Left kidney (tissue), 8 donors: ENCODE measurements at places on chromosomes 2 and 18. TPM values are rescaled to one million over a fixed set of nuclear protein-coding genes. Genes with fewer than 3 reads are reported as not detected.

DNA sequence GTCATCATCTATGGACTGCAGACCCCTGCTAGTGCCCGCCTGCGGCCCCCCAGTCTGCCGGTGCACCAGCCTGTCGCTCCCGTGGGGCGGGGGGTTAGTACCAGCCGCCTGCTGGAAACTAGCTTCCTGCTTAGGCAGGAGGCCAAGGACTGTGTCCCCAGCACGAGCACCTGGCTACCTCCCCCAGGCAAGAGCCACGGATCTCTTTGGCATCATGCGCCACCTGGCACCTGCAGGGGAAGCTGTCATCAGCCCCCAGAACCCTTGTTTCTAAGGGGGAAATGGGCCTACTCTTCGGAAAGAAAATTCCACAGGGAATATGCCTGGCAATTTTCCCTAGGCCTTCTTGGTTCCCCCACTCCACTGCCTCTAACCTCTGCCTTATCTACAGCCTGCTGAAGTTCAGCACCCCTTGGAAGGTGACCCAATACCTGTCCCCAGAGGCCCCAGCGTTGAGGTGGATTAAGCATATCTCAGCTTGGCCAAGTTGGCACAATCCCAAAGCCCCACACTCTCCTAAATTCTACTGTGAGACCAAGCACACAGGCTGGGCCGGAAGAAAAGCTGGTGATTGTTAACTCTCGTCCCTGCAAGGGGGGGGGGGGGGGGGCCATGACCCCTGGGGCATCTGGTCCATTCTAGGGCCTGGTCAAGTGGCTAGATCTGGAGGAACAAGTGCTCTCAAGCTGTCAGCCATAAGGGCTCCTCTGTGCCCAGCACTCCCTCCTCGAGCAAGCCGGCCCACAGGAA is 62.0 kb upstream of the POMC start:
- no peak for DNase-seq

- DNase-seq, result no peak
These were observed 113.0 kb downstream of the RND3 start for GRCh38 chr2:150374492-150374891.

The HRH4 gene
- polyA plus RNA-seq, result 0.17 TPM

GRCh38 chr18:76306685-76307292 is 188.3 kb downstream of the ZNF516 start:
- DNase-seq, result no peak

DNA sequence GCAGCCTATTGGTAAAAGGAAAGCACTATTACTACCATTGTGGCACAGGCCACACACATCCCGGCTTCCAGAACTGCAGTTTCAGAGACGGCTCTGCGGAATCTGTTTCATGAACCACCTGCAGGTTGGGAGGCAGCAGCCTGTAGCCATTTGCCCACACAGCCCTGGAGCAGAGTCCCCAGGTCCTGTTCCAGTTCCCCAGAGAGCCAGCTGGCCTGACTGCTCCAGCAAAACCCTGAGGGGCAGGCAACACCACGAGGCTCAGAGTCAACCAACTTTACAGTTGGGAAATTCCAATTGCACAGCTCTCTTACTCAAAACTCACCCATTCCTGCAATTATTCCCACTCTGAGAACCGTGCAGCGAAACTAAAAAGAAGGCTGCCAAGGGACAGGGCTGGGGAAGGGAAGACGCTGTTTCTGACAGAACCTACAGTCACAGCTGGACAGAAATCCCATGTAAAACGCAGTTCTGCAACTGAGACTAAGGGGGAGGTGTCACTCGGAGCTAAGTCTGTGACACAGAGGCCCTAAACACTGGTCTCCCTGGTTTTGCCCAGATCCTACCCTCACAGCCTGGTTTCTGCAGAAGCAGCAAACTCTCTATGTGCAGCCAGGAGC is 219.4 kb downstream of the TMEM163 start:
- DNase-seq, result no peak

The ACVR2A gene
- polyA plus RNA-seq, result 33.0 TPM

DNA sequence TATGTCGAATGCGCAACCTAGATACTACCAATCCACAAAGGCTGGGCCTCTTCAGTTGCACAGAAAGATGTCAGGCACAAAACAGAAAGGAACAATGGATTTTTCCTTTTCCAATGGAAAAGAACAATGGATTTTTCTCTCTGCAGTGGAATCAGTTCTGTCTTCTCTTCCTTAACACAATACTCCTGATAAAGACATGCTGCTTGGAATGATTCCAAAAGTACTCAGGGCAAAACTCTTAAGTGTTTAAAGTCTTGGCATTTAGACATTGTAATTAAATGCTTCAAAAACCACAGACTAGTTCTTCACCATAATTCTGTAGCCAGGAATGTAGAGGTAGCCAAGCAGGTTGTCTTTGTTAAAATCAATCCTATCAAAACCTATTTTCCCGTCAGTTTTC is 46.7 kb upstream of the FLACC1 start:
- DNase-seq, result no peak

GRCh38 chr2:219261024-219261855 is 7.5 kb upstream of the TUBA4A start:
- no peak for DNase-seq

DNA sequence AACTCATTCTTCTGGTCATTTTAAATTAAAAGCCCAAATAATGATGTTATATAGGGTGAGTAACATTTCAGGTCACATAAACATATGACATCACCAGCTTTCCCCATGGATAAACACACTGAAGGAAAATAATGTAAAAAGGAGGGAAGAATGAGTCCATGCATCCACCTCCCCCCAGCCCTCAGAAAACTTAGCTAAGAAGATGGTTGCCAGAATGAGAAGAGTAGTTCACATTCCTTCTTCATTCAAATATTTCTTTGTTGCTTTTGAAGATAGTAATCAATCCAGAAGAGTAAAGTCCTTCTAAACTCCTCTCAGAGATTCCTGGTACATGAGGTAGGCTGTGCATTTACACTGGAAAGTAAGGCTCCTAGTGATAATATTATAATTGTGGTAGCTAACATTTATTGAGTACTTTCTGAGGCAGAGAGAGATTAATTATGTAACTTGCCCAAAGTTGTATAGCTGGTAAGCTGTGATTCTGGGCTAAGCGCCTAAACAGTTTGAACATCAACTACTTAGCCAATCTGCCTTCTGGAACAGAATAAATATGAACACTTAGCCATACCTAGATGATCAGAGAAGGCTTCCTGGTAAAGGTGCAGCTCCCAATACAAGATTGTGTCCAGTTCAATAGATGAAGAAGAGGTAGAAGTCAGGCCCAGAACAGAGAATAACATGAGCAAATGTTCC is 256.7 kb upstream of the FN1 start:
- DNase-seq, result peak; percentile 26

The IL1R2 gene
- polyA plus RNA-seq, result 0.47 TPM

- no peak for DNase-seq
These were observed 1.4 kb upstream of the BCL2 start for GRCh38 chr18:63320975-63321265.

The FAM124B gene
- 2.6 TPM for polyA plus RNA-seq

GRCh38 chr2:134220344-134220974 is 33.4 kb upstream of the MGAT5 start:
- DNase-seq, result no peak

- DNase-seq, result no peak
These were observed 81.5 kb upstream of the LDLRAD4 start for GRCh38 chr18:13136904-13137669.

The CPLX4 gene
- 0.13 TPM for polyA plus RNA-seq

DNA sequence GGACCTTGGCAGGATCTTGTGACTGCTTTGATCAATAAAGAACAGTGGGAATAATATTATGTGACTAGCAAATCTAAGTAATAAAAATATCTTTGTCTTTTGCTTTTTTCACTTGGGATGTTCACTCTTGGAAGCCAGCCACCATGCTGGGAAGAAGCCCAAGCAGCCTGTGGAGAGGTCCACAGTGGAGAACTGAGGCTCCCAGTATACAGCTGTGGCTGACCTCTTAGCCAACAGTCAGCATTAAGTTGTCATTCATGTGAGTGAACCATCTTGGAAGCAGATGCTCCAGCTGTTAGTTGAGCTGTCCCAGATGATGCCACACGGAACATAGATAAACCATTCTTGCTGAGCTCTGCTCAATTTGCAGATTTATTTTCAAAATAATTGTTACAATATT is 160.0 kb downstream of the OSR1 start:
- DNase-seq, result no peak

The MAL gene
- polyA plus RNA-seq, result 263 TPM

GRCh38 chr2:68086166-68086565 is 23.4 kb upstream of the C1D start:
- no peak for DNase-seq

- DNase-seq, result no peak
These were observed 66.6 kb downstream of the STPG4 start for GRCh38 chr2:47088371-47089082.

- no peak for DNase-seq
These were observed 276.8 kb upstream of the HDAC4 start for GRCh38 chr2:239677453-239678185.

The FER1L5 gene
- 1.9 TPM for polyA plus RNA-seq

GRCh38 chr2:88669482-88670214 is 21.8 kb upstream of the RPIA start:
- peak; percentile 26 for DNase-seq

- no peak for DNase-seq
These were observed 443.5 kb downstream of the XIRP2 start for GRCh38 chr2:167331636-167332232.

The ROCK2 gene
- polyA plus RNA-seq, result 46.2 TPM

The CCL20 gene
- 0.48 TPM for polyA plus RNA-seq

DNA sequence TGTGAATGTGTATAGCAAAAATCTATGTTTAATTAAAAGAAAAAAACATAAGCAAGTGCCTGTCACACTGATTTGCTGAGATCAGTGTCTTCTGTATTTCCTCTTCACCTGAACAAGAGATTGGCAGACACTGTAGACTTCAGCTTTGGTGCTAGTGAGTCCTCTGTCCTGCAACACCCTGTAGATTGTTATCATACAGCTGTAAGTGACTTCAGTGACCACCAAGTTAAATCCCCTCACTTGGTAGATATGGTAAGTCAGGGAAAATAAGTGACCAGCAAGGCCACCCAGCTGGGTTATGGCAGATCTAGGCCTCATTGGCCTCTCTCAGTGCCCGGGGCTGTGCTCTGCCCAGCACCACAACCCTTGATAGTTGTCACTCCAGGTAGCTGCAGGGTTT is 119.7 kb upstream of the EML6 start:
- DNase-seq, result no peak

The NDC80 gene
- polyA plus RNA-seq, result 43.4 TPM
